ENCODE measurements at places on chromosomes 2 and 18.
A peak's percentile ranks its signal among the peaks of the same experiment; 100 is the strongest.

GRCh38 chr18:73715210-73715670 lies 432.4 kb downstream of the FBXO15 start:
- no peak for DNase-seq

GRCh38 chr18:77762642-77763041 lies 513.0 kb downstream of the GALR1 start:
- DNase-seq, result no peak

- no peak for DNase-seq
These were observed 156.2 kb upstream of the NDUFV2 start for GRCh38 chr18:8946066-8946838.

GRCh38 chr18:32772581-32773381 lies at the start of gene KLHL14:
TSS of gene KLHL14 (minus strand) at chr18:32773023. CDS start at chr18:32770591, 2,432 bp downstream.
- DNase-seq, result no peak

DNA sequence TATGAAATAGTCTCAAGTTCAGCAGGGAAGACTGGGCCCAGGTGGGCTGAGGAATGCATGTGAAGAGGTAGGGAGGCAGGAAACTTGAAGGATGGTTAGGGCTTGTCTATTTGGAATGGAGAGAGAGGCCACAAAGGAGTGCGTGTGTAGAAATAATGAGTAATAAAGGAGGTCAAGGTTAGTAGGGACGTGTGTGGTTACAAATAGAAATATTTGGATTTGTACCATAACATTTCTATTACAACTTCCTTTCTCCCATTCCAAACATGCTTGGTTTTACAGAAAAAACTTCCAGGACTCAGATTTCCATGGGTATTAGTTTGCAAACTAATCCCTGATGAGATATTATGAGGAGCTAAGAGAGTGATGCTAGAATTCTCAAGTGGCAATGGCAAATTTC lies 280.6 kb downstream of the NCKAP5 start:
- DNase-seq, result no peak

GRCh38 chr2:28736034-28736433 lies 15.6 kb upstream of the PPP1CB start:
- no peak for DNase-seq

DNA sequence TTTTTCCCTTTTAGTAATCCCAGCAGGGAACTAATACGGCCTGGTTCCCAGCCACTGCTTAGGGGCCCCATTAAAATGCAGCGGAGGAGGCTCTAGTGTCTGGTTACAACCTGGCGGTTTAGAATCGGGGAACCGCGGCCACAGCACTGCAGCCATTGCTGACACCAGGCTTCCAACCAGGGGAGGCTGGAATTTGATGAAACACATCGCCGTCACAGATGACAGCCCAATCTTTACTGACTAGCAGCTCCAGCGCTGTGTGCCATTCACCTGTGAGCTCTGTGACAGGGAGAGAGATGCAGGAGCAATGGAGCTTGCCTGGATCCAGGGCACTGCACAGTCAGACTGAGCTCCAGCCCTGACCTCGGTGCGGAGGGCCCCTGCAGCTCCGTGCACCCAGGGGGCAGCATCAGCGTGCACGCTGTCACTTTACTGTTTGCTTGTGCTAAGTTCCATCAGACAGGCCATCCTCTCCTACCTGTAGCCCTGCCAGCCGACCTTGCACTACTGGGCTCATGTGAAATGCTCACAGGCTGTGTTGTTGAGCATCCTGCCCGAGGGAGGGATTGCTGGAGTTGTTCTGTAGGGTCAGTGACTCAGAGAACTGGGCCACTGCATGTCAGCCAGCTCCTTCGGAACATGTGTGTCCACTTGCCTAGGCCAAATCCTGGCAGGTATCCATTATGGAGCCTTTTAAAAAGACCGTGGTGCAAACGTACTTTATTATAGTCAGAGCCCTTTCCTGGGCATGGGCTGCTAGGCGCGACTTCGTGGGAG lies 203.5 kb downstream of the SEPTIN10 start:
- DNase-seq, result no peak

DNA sequence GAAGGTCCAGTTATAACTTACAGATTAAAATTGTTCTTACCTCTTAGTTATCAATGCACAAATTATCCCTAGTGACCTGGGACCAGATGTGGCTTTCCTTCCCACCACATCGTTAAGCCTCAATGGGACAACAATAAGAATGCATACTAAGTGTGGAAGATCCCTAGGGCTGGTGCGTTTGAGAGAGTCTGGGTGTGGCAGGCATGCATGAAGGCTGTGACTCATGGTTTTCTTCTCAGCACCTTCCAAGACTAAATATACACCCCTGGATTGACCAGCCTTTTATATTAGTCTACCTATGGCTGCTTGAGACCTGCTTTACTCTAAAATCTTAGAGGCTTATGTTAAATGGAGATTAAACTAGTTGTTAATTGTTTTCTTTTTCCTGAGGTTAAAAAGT lies 261.7 kb upstream of the SLC14A2 start:
- no peak for DNase-seq

- no peak for DNase-seq
These were observed 343 bp upstream of the CD302 start for GRCh38 chr2:159798376-159798725.

- DNase-seq, result no peak
These were observed 18.0 kb downstream of the ZNF532 start for GRCh38 chr18:58882686-58883085.

- DNase-seq, result no peak
These were observed 4.4 kb upstream of the NEU4 start for GRCh38 chr2:241804326-241805229.

GRCh38 chr2:102603904-102604303 lies 15.4 kb upstream of the SLC9A2 start:
- DNase-seq, result no peak

DNA sequence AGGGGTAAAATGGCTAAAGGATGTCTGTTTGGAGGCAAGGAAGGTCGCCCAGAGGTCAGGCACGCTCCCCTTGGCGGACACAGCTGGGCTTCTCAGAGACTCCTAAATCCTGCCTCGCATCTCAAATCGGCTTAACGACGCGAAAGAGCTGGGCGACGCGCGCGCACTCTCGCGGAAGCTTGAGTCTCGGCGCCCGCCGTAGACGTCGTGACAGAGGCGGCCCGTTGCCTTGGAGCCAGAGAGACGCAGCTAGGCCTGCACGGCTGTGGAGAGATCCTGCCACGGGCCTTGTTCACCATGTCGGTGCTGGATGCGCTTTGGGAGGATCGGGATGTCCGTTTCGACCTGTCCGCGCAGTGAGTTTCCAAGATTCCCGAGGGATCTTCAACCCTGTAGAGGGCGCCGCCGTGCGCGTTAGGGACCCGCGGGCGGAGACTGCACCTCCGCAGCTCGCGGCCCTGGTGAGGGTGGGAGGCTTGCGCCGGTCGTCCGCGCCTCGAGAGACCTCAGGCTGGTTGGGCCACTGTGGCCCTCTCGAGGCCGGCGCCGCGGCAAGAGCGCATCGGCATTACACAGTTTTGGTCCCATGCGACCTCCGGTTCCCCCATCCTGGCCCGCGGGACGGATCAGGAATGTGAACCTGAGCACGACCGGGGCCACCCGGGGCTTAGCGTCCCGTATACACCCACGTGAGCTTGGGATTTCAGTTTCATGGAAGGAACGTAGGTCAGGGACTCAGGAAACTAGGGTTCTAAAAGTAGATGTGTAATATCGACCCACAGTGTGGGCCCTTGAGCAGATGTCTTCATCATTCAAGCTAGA lies at the start of gene BBS5:
BBS5 (plus strand) TSS at position 238 of the 822 bp plus-strand sequence; CDS start at position 298, 60 bp downstream.
- DNase-seq, result peak; percentile 75

DNA sequence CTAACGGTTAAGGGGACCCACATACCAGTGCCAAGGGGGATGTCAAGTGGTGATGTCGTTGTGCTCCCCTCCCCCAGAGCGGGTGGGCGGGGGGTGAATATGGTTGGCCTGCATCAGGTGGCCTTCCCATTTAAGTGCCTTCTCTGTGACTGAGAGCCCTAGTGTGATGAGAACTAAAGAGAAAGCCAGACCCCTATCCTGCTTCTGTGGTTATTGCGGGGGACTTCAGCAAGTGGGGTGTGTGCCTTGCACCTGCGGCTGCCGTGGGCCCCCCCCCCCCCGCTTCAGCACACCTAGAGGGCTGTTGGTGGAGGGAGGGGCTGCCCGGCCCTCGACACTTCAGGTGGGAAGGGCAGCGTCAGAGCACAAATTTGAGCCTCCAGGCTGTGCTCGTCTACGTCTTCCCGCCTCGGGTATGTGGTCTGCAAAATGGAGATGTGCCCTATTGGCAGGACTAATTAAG lies 6.1 kb downstream of the CTDSP1 start:
- no peak for DNase-seq

GRCh38 chr18:66325251-66325650 lies 278.6 kb downstream of the CDH19 start:
- DNase-seq, result no peak

- DNase-seq, result no peak
These were observed 161.3 kb upstream of the DPP10 start for GRCh38 chr2:114281188-114281587.

GRCh38 chr2:158806941-158807340 lies 11.8 kb downstream of the DAPL1 start:
- no peak for DNase-seq

GRCh38 chr18:74438091-74438490 lies 19.0 kb downstream of the DIPK1C start:
- no peak for DNase-seq

DNA sequence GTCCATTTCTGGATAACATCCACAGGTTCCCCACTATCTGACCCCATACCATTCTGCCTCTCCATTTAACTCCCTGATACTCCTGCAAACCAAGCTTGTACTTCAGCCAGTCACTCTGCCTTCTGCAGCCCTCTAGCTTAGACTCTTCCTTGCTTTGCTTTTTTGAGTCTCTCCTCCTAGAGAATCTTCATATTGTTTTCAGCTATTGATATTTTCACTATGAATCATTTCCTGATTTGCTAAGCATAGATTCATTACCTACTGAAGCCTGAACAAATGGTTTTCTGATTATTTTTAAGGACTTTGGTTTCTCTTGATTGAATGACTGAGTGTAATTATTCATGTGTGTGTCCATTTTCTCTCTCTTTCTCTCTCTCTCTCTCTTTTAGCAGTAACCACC lies 2102.3 kb upstream of the CELF4 start:
- DNase-seq, result no peak

DNA sequence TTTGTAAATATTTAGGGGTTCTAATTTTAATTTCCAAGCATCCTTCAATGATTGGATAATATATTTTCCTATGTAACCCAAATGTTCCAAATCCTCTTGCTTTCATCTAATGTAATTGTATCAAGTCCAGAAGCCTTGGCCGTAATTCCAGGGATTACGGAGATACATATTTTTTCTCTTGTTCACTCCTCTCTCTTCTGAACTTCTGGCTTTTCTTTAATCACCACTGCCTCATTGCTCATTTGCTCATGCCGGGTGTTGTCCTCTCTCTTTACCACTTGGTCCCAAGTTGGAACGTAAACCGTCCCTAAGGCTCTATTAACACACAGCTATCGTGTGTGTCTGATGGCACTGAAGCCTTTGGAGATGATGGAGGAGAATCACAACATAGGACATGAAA lies 188.7 kb upstream of the COL3A1 start:
- DNase-seq, result no peak

DNA sequence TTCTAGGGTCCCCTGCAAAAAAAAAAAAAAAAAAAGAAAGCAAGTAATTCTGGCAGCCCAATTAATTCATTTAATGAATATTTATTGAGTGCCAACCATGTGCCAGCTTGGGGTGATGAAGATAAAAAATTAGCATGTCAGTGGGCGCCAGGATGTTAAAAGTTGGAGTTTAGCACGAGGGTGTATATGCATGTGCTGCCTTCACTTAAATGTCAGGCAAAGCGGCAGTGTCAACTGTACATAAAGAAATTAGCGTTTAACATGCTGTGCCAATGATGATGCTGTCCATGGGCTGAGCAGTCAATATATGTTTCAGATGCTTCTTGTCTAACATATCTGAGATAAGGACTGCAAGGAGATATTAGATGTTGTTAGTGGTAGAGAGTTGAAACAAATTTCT lies 49.5 kb downstream of the ASAP2 start:
- no peak for DNase-seq

GRCh38 chr2:1769703-1770422 lies 25.5 kb upstream of the PXDN start:
- DNase-seq, result peak; percentile 27

GRCh38 chr2:133072837-133073694 lies 403.1 kb upstream of the LYPD1 start:
- no peak for DNase-seq

DNA sequence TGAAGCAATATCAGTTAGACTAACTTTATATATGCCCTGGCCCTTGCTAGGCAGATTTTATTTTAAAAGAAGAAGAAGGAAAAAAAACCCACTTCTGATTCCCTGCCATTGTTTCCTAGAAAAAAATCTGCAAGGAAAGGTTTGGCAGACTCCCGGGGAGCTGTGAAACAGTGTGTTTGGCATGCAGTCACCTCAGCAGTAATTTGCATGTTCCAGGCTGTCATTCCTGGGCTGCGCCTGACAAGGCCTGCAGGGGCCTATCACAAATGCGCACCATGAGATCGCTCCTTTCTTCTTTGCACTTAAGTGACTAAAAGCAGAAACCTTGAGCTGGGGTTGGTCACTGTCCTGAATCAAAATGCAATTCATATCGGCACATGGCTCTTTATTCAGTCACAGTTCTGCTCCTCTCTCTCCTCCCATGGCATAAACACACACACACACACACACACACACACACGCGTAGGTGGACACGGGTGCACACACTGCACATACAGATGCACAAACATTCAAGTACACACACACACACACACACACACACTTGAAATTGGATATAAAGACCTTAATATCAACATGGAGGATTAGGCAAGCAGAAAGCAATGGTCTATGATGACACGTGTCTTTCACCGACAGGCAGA lies 172.8 kb downstream of the MYT1L start:
- DNase-seq, result no peak

DNA sequence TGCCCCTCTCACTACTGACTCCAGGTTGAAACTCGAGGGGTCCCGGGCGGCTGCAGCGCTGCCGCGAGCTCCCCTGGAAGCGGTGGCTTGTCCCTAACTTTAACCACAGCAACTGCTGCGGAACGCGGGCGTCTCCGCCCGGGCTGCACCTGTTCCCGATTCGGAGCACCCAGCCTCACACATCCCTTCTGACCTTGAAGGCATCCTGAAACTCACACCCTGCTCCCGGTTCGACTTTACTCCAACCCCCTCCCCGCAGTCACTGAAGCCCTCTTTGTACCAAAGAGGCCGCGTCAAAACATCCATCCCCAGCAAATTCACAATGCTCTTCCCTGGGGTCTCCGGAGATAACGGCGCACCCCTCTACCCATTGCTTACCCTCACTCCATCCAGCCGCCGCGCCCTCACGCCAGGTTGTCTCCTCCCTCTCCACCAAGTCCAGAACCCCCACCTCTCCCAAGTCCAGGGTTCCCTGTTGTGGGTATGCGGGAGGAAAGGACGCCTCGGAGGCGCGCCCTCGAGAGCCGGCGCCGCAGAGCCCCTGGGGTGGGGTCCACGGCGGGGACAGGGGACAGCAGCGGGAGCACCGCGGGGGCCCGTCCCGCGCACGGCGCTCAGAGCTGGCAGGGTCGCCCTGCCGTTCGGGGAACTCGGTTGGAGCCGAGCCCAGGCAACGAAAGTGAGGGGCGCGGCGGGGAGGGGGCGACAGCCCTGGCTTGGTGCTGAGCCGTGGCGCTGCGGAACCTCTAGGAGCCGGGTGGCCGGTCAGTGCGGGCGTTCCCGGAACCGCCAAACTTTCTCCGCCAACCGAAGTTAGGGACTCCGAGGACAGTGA lies 934 bp downstream of the MYO5B start:
- DNase-seq, result no peak

Measured in stimulated activated CD4-positive, alpha-beta T cell treated with anti-CD3 and anti-CD28 coated beads, Interleukin-4, amount 100 ng/mL, for 24 hours (primary cell).